NCI-H345 (cell line): ENCODE measurements at places on chromosomes 5 and 9.
A peak's percentile ranks its signal among the peaks of the same experiment; 100 is the strongest.

DNA sequence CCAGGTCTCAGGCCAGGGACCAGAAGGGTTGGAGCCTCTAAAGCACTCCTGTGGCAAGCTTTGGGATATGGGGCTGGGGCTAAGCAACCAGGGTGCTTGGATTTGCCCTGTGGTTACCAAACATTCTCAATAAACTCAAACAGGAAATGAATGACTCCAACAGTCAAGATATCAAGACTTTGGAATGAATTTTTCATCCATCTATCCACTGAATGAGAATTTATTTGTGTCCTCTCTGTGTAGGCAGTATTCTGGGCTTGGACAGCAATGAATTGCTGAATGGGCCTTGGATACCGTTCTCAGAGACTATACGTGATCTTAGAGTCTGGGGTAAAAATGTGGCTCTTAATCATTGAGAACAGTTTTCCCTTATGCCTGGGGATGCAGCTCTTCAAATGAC is 212.5 kb downstream of the DAB2IP start:
- DNase-seq, result no peak

DNA sequence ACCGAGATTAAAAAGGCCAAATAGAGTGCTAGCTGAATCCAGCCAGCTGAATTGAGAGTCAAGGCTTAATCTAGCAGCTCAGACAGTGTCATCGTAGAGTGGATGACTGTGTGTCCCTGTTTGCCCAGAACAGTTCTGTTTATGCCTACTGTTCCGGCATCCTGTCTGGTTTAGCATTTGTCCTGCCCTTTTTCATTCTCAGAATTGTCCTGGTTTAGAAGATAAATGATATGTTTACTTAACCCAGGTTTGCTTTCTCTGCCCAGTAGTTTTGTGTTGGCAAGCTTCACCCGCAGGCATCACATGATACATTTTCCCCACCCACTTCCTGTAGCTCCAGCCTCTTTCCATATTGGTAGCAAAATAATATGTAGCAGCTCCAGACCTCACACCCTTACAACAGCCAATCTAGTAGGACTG is 41.3 kb upstream of the ZSWIM6 start:
- peak; percentile 42 for DNase-seq

DNA sequence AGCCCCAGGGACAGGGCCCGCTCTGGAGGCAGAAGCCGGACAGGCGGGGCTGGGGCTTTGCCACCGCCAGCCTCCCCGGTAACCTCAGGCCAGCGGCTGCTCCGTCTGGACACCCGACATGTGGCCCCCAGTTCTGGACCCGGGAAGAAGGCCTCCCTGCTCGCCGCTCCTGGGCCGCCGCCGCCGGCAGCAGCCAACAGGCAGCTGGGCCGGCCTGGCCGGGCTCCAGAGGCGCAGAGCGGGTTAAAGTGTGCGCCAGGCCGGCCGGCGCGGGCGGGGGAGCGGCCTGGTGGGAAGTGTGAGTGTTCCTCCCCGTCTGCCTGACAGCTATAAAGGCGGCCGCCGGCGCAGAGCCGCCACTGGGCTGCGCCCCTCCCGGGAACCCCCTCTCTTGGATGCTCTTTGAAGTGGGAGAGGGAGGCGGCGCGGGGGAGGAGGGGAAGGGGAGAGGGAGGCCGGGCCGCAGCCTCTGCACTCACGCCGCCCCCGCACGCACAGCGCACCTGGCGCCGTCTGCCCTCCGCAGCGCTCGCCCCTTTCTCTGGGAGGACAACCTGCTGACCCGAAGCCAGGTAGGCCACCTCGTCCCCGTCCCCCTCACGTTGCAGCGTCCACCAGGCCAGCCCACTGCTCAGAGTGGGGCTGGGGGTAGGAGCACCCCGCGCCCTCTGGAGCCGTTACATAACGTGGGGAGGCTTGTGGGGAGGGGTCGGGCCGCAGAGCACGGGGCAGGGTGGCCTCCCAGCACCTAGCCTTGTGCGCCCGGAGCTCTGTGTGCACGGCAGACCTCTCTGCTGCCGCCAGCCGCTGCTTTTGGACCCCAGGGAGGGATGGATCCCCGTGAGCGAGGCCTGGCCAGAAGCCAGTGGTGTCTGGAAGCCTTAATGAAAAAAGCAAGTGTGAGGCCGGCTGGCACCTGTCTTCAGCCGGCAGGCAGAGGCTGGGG is at the start of gene ADAMTSL2:
TSS of gene ADAMTSL2 (plus strand) at position 359 of the 946 bp plus-strand sequence. CDS start 2,009 bp downstream, outside the sequence.
- DNase-seq, result peak; percentile 67

GRCh38 chr9:19154135-19154612 is 26.9 kb upstream of the PLIN2 start:
- no peak for DNase-seq

DNA sequence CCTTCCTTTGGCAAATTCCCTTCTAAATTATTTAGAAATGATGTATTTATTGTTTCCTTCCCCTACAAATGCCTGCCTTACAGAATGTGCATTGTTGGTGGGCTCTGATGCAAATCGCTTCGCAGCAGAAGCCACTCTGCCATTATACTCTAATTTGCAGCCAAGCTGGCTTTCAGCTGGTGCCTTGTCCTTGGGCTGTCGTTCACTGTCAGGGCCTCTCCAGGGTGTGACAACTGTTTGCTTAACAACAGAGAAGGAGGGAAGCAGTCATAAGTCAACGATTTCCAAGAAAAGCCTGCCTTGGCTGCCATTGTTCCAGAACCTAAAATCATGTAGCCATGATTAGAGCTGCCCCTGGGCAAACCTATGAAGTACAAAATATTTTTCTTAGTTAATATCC is 260.1 kb upstream of the RGMB start:
- DNase-seq, result peak; percentile 86

DNA sequence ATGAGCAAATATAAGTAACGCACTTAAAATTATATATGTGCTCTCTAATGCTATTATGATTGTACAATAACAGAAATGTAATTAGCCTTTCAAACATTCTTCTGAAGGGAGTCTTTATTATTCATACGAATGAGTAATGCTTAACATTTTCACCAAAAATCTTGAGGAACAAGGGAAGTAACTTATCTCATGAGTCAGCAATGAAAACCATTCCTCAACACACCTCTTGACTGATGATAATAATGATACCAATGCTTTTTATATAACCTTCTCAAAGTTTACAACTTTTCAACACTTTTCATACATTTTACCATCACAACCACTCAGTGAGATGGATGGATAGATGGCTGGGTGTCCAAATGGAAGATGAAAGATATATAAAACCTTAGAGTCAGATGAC is 369.3 kb downstream of the BNC2 start:
- DNase-seq, result no peak

DNA sequence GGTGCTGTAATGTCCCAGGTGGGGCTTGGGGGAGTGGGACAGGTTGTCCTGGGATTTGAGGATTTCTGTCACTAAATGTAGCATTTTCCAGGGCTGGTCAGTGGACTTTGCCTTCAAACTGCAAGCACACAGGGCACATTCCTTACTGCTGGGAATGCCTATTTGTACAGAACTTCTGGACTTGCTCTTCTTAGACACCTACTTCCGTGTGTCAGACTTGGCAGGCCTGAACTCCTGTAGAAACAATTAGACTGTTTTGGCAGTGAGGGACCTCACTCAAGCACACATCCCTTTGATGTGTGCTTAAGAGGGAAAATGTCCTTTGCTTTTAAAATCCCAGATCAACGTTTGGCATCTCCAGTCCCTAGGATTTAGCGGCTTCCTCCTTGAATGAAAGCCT is 192.2 kb downstream of the PAPPA start:
- DNase-seq, result no peak

DNA sequence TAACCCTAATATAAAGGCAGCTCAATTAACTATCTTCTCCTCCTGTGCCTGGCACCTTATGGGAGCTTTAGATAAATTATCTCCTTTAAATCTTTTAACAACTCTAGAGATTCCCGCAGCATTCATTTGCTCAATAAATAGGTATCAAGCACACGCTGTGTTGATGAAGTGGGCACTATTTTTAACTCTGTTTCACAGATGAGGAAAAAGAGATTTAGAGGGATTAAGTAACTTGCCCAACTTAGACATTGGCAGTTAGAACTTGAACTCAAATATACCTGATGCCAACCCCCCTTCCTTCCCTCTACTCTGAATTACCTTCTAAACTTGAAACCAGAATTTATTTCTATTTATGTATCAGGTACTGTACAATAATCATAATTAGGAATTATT is 112.4 kb downstream of the SH3TC2 start:
- DNase-seq, result no peak

GRCh38 chr9:128103589-128103962 is 24.0 kb downstream of the PTGES2 start:
- DNase-seq, result no peak

DNA sequence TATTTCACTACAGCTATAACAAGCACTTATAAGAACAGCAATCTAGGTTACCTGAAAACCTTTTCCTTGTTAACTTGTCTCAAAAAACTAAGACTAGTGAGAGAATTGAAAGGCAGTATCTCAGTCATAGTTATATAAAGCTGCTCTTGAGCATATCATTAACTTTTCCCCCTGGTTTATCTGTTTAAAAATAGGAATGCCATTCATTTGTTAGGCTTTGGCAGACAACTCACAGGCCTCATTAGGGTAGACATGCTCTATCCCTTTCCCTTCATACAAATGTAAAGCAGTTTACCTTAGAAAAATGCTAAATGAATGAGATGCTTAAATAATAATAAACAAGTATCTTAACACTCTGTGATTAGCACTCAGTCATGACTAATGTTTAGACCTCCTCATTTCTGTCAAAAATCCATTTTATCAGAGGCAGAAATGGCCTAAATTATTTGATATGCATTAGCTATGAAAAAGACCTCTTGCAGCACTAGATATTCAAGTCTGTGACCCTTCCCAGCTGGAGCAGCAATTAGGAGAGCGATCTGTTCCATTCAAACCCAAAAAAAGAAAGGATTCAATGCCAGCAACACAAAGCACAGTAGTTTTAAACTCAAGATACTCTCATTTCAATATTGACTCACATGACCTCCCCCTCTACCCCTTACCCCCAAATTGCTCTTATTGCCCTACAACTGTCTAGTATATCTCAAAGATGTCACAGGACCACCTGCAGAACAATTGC is 1578.8 kb upstream of the WWC1 start:
- no peak for DNase-seq

GRCh38 chr5:1125030-1125357 is 13.1 kb upstream of the SLC12A7 start:
- peak; percentile 16 for DNase-seq

DNA sequence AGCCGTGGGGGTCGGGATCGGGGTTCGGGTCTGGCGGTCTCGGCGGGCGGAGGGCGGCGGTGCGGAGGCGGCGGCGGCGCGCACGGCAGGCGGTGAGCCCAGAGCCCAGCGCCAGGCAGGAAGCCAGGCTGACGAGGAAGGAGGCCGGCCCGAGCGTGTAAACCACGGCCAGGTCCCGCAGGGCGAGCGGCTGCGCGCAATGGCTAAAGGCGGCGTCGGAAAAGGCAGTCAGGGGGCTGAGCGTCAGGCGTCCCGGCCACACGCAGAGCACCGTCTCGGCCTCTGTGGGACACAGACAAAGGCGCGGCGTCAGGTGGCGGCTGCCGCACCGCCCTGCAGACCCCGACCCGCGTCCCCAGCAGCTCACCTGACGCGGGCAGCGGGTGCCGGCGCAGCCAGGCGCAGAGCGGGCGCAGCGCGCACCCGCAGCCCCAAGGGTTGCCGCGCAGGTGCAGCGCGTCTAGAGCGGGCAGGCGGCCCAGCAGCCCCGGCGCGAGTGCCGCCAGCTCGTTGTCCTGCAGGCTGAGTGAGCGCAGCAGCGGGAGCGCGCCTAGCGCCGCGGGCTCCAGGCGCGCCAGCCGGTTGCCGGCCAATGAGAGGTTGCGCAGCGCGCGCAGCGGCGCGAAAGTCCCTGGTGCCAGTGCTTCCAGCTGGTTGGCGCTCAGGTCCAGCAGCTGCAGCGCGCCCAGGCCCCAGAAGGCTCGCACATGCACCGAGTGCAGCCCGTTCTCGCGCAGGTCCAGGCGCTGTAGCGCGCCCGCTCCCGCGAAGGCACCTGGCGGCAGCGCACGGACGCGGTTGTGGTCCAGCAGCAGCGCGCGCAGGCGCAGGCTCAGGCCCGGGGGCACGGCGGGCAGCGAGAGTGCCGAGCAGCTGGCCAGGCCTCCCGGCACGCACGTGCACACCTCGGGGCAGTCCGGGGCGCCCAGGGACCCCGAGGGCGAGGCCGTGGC is 671 bp downstream of the LRRC26 start:
- DNase-seq, result peak; percentile 85

DNA sequence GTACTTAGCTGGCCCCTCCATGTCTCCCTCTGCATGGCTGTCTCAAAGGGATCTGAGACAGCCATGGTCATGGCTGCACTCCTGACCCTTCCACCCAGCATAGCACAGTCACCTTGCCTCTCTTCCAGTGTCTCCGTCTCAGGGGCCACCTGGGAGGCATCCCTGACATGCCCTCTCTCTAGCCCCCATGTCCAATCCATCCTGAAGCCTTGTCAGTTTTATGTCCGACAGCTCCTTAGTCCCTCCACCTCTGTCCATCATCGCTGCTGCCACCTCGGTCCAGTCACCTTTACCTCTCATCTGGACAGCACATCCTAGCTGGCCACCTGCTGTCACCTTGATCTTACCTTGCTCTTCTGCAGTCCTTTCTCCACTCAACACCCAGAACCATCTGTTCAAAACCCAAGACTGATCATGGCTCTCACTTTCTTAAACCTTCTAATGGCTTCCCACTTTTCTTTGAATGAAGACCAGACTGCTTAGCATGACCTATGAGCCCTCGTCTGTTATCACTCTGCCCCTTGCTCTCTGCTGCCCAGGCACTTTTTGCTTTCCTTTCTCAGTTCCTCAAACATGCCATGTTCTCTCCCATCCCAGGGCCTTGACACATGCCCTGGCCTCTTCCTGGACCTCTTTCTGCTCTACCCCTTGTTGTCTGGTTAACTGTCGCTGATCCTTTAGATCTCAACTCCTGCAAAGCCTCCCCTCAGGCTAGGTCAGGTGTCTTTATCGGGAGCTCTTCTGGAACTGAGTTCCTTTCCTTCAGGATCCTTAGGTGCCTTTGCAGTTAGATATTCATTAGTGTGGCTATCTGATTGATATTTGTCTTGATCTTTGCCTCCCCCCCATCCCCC is 181.8 kb upstream of the PITX1 start:
- no peak for DNase-seq

DNA sequence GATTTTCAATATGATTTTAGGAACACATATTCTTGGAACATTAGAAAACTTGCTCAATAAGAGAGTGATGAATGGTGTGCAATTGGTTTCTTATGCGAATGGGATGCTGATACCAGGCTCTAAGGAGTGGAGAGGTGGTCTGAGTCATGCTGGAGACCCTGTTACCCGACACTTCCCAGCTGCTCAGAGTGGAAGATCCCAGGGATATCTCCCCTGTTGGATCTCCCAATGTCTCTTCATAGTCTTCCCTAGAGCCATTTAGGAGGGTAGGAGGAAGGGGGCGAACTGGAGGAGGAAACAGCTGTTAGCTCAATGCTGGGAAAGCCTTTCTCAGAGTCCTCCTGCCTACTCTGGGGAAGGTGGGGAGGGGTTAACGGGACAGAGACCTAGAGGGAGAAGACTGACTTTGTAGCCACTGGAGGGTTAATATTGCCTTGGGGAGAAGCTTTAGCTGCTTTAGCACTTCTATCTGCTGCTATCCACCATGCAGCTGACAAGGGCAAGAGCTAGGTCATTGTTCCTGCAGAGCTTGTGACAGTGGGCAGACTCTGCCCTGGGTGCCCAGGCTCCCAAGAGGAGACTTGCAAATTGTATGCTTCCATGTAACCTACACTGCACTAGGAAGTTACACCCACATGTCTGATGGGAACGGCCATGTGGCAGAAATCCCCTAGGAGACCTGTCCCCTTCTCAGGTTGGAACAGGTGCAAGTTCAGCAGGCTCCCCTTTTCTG is 301.0 kb downstream of the GADD45G start:
- no peak for DNase-seq
